ENCODE measurements at places on chromosomes 1 and 21.

- DNase-seq, result no peak
Measured at GRCh38 chr1:93871366-93871765, 7.6 kb downstream of the DNTTIP2 start.

DNA sequence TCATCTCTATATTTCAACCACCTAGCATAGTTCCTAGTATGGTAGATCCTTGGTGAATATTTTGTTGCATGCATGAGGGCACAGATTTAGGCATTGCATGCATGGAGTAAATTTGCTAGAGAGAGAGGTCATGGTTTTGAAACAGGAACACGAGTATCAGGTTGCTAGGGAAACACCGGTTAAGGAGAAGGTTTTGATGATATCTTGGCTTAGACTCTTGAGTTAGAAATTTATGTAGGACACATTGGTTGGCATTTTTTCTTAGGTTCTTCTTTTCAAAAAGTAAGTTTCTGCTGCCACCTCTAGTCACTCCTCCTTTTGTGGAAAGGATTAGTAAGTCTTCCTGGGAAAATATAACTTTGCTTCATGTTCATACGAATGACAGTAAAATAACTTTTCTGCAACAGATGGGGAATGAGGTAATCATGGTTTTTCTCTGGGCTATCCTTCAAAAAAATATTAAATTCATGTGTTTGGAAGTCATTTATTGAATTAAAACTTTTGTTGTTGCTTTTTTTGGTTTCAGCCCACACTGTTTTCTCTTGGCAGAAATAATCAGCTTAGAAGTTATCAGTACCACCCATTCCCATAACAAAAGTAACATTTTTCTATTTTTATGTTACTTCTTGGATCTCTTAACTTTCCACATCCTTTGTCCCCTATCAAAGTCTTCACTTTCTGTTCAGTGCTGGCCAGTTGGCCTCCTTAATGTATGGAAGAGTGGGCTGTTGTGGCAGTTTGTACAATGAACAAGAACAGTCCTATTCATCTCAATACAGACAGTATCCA, 97.3 kb downstream of the PLA2G4A start:
- peak; percentile 18 for DNase-seq

- no peak for DNase-seq
Measured at GRCh38 chr1:160061369-160062229, 8.4 kb downstream of the KCNJ10 start.

DNA sequence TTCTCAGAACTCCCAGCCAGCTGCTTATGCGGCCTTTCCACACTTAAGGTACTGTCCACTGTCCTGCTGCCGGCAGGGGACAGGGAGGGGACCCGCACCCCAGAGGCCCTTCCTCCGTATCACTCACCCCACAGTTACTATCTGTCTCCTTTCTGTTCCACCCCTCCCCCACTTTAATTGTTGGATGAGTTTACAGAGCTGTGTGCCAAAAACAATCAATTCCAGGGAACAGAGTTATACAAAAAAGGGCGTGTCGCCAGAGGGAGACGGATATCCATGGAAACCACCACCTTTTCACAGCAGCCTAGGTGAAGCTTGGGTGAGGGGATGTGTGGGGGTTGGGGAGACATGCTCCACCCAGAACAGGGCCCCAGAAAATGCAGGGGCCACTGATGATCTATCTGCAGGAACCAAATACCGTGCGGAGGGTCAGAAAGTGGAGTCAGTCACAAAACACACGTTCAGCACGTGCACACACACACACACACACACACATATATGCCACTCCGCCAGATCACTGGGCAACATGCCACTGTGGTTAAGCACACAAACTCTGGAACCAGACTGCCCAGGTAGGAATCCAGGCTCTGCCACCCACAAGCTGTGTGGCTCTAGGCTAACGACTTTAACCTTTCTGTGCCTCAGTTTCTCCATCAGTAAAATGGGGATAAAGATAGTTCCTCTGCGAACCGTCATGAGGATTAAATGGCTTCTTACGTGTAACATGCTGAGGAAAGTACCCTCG, 30.5 kb downstream of the CASZ1 start:
- DNase-seq, result no peak

GRCh38 chr1:15428815-15429435, 9.3 kb upstream of the CTRC start:
- no peak for DNase-seq
